ENCODE measurements at places on chromosomes 7 and 10.

- no peak for DNase-seq
Measured at GRCh38 chr10:131954356-131954965, 27.3 kb downstream of the BNIP3 start.

GRCh38 chr7:69864274-69864673, 266.0 kb downstream of the AUTS2 start:
- DNase-seq, result no peak

DNA sequence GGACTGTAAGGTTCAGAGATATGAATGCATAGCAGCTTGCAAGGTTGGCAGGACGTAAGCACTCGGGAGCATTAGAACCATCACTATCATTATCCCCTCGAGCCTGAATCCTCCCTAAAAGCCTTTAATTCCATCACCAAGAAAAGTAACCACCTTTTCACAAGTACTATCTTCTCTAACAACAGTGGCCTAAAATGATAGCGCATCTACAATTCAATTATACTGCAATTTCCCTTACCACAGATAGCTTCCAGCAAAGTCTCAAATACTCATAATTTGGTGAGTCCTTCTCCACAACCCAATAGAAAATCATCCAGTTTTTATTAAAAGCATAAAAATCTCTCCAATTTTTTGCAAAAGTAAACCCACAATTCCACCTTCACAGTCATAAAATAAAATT, 42.0 kb downstream of the COL1A2 start:
- no peak for DNase-seq

- DNase-seq, result no peak
Measured at GRCh38 chr10:92203919-92204623, 86.8 kb downstream of the CPEB3 start.

- DNase-seq, result no peak
Measured at GRCh38 chr7:114472896-114473512, 58.4 kb downstream of the FOXP2 start.

- DNase-seq, result no peak
Measured at GRCh38 chr7:111240371-111240770, 149.4 kb downstream of the LRRN3 start.

GRCh38 chr7:103996639-103997038, 7.2 kb upstream of the RELN start:
- no peak for DNase-seq

DNA sequence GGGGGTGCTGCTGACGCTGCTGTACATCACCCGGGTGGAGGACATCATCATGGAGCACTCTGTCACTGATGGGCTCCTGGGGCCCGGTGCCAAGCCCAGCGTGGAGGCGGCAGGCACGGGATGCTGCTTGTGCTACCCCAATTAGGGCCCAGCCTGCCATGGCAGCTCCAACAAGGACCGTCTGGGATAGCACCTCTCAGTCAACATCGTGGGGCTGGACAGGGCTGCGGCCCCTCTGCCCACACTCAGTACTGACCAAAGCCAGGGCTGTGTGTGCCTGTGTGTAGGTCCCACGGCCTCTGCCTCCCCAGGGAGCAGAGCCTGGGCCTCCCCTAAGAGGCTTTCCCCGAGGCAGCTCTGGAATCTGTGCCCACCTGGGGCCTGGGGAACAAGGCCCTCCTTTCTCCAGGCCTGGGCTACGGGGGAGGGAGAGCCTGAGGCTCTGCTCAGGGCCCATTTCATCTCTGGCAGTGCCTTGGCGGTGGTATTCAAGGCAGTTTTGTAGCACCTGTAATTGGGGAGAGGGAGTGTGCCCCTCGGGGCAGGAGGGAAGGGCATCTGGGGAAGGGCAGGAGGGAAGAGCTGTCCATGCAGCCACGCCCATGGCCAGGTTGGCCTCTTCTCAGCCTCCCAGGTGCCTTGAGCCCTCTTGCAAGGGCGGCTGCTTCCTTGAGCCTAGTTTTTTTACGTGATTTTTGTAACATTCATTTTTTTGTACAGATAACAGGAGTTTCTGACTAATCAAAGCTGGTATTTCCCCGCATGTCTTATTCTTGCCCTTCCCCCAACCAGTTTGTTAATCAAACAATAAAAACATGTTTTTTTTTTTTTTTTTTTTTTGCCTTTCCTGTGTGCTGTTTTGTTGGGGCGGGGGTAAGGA, 55.8 kb downstream of the TSPAN15 start:
- DNase-seq, result no peak

- no peak for DNase-seq
Measured at GRCh38 chr7:29281782-29282541, 87.4 kb downstream of the CHN2 start.

- DNase-seq, result no peak
Measured at GRCh38 chr7:17013204-17013603, 131.4 kb upstream of the AGR3 start.

DNA sequence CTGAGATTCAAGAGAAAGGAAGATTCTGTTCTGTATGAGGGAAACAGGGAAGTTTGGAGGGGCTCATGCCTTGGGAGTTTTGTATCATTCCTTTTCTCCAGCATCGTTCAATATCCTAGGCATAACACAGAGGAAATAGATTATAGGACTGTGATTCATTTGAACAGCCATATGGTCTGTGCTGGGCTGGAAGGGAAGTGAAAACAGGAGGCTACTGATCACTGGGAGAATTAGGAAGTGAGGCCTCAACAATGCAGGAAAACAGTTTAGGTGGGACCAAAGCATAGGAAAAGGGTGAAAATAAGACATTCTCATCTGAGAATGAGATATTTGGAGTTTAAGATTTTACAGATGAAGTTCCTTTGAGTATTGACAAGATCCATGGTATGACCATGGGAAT, 70.7 kb upstream of the MKX start:
- DNase-seq, result no peak

- DNase-seq, result no peak
Measured at GRCh38 chr7:92827464-92828120, 8.8 kb downstream of the CDK6 start.

- no peak for DNase-seq
Measured at GRCh38 chr10:26413375-26413774, 24.8 kb upstream of the APBB1IP start.

DNA sequence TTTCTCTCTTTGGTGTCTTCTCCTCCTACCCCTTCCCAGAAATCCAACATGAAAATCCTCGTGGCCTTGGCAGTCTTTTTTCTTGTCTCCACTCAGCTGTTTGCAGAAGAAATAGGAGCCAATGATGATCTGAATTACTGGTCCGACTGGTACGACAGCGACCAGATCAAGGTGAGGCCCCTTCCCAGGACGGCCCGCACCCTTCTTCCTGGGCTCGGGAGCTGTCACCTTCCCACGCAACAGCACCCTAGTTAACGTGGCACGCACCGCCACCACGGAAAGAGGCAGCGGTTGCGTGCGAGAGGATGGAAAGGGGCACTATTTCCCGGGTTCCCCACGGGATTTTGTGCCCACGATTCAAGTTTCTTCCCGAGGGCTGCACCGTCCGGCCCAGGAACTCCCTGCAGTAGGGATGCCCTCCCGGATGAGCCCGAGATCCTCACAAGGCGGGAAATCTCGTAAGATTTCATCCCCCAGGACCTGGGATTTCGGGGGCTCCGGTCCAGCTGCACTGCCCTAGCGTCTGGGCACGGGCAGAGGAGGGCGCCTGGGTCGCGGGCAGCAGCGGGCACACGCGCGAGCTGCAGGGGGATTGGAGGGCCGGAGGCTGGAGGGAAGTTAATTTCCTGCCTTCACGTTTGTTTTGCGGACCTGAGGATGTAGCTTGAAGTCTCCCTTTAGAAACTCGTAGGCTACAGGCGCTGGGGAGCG, 834 bp downstream of the TAC1 start:
- DNase-seq, result no peak

DNA sequence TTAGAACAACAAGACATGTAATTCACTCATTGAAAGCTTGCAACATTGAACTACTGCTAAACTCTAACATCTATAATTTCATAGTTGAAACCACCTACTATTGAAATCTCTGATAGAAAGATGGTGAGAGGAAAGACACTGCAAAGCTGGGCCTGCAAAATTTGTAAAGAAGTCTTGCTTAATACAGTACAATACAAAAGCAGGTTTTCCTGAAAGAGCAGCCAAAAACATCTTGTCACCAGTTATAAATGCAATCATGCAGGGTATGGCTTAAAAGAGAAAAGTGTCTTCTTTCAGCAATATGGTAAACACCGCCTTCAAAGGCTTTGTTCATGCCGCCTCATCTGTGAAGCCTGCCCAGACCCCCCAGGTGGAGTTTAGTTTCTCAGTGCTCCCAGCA, 109.2 kb downstream of the ANK3 start:
- DNase-seq, result no peak

GRCh38 chr7:38736138-38736537, 105.0 kb upstream of the AMPH start:
- DNase-seq, result no peak

DNA sequence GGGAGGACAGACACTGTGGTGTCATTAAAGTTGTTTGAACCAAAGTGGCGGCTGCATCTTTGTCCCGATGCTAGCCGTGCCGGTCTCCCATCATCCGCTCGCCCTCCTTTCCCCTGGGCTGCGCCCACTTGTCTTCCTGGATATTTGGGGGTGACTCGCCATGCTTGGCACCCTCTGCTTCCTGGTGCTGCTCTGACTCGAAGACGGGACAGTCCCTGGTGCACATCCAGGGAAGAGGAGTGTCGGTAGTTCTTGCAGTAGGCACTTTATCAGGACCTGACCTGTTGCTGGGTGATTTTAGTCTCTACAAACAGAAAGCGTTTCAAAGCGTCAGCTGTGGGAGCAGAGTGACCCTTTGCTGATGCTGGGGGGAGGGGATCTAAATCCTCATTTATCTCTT, 68.3 kb upstream of the DNAJB6 start:
- DNase-seq, result no peak

DNA sequence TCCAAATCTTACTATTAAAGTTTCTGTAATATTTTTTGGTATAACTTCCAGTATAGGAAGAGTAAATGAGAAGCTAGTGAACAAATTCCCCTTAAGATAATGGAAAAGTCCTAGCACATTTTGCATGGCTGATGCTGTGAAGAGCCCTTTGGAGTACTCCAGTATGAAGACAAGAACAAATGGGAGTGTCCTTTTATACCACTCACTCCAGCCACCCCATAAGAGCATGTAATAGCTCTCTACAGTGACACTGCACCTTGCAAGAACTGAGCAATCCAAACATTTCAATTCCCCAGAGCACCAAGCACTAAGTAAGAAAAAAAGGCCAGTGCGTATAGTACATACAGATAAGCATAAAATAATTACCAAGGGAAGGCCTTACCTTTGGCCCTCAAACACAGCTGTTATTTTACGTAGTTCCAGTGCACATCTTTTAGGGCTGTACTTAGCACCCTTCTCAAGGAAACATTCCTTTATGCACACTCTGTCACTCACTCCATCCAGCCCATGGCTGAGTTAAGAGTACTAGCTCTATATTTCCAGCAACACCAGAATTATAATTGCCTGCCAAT, 135.4 kb downstream of the ST7 start:
- DNase-seq, result no peak

DNA sequence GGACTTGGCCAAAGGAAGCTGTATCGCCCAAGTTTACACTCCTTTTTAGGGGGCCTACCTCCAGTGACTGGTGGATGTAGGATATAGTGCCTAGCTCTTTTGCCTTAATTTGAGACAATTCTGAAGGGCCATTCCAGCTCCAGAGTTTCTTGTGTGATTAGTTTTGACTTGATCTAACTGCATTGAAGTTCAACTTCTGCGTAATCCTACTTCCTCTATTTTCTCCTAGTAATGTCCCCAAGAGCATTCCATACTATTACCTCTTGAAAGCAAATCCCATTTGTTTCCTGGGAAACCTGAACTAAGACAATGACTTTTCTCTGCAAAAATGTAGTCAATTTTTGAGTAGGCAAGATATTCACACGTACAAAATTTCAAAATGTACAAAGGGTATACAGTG, 4.7 kb upstream of the H2AZ2 start:
- DNase-seq, result no peak

DNA sequence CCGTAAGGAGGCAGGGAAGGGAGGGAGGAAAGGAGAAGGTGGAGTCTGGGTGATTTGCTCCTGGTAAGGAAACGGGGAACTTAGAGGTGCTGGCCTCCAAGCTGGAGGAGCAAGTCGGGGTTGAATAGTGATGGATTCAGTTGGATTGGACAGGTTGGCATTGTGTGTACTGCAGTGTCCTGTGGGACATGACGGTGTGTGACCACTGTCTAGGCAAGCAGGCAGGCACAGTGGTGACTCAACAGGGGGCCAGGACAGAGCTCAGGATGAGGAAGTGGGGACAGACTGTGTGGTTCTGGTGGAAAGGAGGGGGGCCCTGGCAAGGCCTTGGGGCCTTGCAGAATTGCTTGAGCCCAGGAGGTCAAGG, 48.8 kb downstream of the COL26A1 start:
- DNase-seq, result no peak

- no peak for DNase-seq
Measured at GRCh38 chr7:28627896-28628295, 215.6 kb downstream of the CREB5 start.

- no peak for DNase-seq
Measured at GRCh38 chr10:3645406-3645805, 139.6 kb downstream of the KLF6 start.

DNA sequence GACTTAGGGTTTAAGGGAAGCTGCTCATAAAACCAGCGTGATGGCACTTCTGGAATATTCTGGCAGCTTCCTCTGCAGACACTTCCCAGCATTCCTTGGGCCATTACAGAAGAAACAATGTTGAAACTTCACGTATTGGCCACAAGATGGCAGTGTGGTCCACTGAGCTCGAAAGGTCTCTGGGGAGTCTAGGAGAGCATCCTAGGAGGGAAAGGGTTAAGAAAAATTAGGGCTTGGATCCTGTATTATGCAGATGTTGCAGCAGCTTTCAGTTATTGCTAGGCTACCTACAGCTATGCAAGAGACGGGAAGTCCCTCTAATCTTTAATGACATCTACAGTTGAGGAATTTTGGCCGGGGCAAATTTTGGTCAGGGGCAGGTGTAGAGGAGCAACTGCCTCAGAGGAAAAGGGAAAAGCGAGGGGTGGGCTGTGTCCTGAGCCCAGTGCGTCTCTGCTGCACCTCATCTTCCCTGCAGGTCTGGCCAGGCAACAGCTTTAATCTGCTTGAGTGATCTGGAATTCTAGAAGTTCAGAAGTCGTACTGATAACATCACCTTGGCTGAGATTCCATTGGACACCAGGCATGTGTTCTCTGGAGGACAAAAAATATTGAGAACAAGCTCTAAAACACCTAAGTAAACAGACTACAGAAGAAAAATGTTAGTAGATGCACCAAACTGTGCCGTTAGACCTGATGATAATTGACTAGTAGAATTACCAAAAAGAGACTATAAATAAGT, 220.8 kb upstream of the PRSS58 start:
- no peak for DNase-seq

GRCh38 chr7:74507538-74508319, 54.0 kb downstream of the GTF2IRD1 start:
- DNase-seq, result no peak

GRCh38 chr7:24971333-24972165, 8.4 kb downstream of the OSBPL3 start:
- no peak for DNase-seq

DNA sequence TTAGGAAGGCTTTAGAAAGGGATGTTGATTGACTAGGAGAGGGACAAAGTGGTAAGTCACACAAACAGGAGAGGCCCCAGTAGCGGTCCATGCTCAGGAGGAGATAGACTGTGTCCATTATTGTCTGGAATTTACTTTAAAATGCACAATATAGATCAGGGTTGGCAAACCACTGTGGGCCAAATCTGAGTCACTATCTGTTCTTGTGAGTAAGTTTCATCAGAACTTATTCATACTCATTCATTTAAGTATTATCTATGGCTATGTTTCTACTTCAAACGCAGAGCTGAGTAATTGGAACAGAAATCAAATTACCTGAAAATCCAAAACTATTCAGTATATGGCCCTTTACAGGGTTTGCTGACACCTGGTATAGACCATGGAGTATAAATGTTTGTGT, 166.5 kb downstream of the COL28A1 start:
- DNase-seq, result no peak
